OCI-M1 (cell line): ENCODE measurements at places on chromosomes 5 and 9.

- no peak for DNase-seq
Observed at GRCh38 chr9:38016375-38017135, 52.5 kb downstream of the SHB start.

GRCh38 chr9:70784456-70784855 is 337.0 kb downstream of the TRPM3 start:
- DNase-seq = no peak

- DNase-seq = no peak
Observed at GRCh38 chr9:98391406-98391805, 136.0 kb upstream of the TBC1D2 start.

GRCh38 chr5:8879248-8879647 is 666.6 kb downstream of the SEMA5A start:
- no peak for DNase-seq
